ENCODE measurements at places on chromosomes 12 and 14.

GRCh38 chr12:48750769-48751356 lies 34.4 kb upstream of the CCNT1 start:
- no peak for DNase-seq

- no peak for DNase-seq
Measured at GRCh38 chr14:53651096-53651740, 305.4 kb downstream of the BMP4 start.

DNA sequence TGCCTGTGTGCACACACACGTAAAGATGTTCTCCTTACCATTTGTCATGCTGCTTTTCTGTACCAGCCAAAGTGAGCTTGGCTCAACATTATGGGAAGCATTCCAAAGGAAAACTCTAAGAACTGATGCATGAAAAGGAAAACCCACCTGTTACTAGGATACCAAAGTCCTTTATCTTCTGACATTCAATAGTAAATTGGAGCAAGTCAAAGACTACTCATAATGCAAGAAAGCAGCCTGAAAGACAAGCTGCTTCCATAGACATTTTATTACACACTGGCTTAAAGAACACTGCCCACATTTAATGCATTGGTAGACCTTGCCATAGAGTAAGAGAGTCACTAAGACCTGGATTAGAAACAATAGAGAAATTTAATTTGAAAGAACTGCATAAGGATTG lies 159.0 kb downstream of the LRIG3 start:
- DNase-seq: no peak

- no peak for DNase-seq
Measured at GRCh38 chr14:65866886-65867285, 454.4 kb downstream of the FUT8 start.

- DNase-seq: no peak
Measured at GRCh38 chr14:37596790-37597472, 1.5 kb downstream of the TTC6 start.

DNA sequence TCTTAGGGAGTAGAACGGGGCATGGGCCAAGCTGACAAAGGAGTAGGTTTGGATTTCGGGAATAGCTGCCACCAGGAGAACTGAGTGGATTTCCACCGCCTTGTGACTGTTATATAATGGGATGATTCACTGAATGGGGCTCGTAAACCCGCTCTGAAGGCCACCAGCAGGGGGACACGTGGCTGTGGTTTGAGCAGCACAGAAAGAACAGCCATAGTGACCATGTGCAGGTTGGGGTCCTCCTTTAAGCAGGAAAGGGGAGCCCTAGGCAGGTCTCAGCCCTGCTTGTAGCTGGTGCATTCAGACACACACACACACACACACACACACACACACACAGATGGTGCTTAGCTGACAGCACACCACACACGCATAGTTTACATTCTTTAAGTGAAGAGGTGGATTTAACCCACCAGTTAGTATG lies 8.6 kb upstream of the ASB2 start:
- no peak for DNase-seq

- no peak for DNase-seq
Measured at GRCh38 chr12:67943141-67943892, 45.9 kb upstream of the IFNG-AS1 start.

GRCh38 chr12:34206061-34206785 lies 183.9 kb downstream of the ALG10 start:
- no peak for DNase-seq

GRCh38 chr12:6253278-6253677 lies 53.1 kb downstream of the CD9 start:
- no peak for DNase-seq
